ENCODE measurements at places on chromosomes 2 and 18. TPM values are rescaled to one million over a fixed set of nuclear protein-coding genes. Genes with fewer than 3 reads are reported as not detected.

GRCh38 chr2:183269956-183270355 is 145.7 kb downstream of the NUP35 start:
- DNase-seq, result no peak

GRCh38 chr18:9750606-9751304 is 42.7 kb downstream of the RAB31 start:
- DNase-seq, result no peak

GRCh38 chr2:130727286-130727924 is 1.5 kb upstream of the GPR148 start:
- no peak for DNase-seq

- DNase-seq, result peak; percentile 68
Observed at GRCh38 chr2:229835596-229836283, 86.1 kb downstream of the TRIP12 start.

CROCC2 gene
- total RNA-seq, result not detected

Data from MCF 10A (cell line).